ENCODE measurements at places on chromosomes 12 and 14.

- no peak for DNase-seq
Observed at GRCh38 chr14:27845241-27845850, 921.2 kb upstream of the FOXG1 start.

- DNase-seq = no peak
Observed at GRCh38 chr14:85442996-85443395, 86.9 kb upstream of the FLRT2 start.

GRCh38 chr14:72844524-72844923 is 49.4 kb downstream of the DPF3 start:
- DNase-seq = no peak

- no peak for DNase-seq
Observed at GRCh38 chr12:15276088-15276698, 46.1 kb upstream of the PTPRO start.
